ENCODE measurements at places on chromosomes 2 and 18. TPM values are rescaled to one million over a fixed set of nuclear protein-coding genes. Genes with fewer than 3 reads are reported as not detected.

CYBRD1 gene
- total RNA-seq = 2.5 TPM

SIX3 gene
- total RNA-seq = 0.21 TPM

ARHGAP15 gene
- total RNA-seq = 0.41 TPM

CCNT2 gene
- total RNA-seq = 29.6 TPM

KCNIP3 gene
- total RNA-seq = 17.5 TPM

NYAP2 gene
- total RNA-seq = not detected

SLC8A1 gene
- 0.59 TPM for total RNA-seq

IL36RN gene
- not detected for total RNA-seq

PECR gene
- 16.5 TPM for total RNA-seq

CLK1 gene
- total RNA-seq = 46.6 TPM

UGT1A1 gene
- total RNA-seq = not detected

- DNase-seq = no peak
Observed at GRCh38 chr2:3491716-3492474, 27.4 kb downstream of the ADI1 start.

DNA sequence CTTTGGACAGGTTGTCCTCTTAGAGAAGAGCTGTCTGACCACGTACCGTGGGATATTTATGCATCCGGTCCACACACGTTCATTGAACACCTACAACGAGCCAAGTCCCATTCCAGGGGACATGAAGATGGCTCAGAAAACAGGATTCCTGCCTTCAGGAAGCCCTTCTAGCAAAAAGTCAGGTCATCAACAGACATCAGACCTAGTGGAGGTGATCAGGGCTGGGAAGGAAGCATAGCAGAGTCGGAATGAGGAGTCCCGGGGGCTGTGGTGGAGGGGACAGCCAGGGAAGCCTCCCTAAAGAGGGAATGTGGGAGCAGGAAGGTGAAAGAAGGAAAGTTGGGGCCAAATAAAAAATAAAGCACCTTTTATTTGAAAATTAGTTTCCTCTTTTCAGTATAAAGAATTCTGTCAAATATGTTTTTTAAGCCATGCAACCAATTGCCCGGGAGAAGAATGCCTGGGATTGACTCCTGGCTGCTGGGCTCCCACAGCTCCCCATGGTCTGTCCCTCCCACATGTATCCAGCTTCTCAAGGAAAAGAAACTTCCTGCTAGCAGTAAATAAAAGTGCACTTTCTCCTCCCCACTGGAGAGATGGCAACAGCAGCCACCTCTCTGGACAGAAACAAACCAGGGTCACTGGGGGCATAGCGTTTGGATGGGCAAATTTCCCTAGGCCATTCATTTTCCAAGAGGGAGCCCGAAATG is 144.8 kb downstream of the SMAD7 start:
- DNase-seq = no peak

DNA sequence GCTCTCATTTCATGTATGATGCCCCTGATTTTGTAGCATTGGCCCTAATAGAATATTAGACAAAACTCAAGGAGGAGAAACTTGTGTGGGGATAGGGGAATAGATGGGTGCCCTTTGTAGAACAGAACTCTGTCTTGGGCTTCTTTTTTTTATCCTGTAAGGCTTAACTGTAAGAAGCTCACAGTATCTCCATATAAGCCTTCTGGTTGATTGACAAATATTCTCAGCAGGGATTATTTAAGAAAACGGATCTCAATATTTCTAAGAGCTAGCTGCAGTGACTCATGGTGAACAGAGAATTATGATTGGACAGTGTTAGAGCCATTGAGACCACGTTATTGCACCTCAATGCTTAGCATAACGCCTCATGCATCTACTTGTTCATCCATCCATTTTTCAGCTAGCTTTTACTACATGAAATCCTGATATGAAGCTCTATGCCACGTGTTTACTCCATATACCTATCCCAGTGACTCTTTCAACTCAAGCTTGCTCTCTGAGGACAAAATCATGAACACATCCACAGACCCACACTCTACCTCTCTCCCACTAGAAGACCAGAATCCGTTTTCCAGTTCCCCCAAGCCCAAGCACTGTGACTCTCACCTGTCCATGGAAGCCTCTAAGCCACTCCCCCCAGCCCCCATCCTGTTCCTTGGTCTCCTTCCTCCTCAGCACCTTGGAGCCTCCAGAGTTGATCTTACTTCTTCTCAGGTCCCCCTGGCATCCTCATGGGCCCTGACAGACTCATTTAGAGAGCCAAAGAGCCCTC is 99.2 kb downstream of the BCL2L11 start:
- no peak for DNase-seq

DNA sequence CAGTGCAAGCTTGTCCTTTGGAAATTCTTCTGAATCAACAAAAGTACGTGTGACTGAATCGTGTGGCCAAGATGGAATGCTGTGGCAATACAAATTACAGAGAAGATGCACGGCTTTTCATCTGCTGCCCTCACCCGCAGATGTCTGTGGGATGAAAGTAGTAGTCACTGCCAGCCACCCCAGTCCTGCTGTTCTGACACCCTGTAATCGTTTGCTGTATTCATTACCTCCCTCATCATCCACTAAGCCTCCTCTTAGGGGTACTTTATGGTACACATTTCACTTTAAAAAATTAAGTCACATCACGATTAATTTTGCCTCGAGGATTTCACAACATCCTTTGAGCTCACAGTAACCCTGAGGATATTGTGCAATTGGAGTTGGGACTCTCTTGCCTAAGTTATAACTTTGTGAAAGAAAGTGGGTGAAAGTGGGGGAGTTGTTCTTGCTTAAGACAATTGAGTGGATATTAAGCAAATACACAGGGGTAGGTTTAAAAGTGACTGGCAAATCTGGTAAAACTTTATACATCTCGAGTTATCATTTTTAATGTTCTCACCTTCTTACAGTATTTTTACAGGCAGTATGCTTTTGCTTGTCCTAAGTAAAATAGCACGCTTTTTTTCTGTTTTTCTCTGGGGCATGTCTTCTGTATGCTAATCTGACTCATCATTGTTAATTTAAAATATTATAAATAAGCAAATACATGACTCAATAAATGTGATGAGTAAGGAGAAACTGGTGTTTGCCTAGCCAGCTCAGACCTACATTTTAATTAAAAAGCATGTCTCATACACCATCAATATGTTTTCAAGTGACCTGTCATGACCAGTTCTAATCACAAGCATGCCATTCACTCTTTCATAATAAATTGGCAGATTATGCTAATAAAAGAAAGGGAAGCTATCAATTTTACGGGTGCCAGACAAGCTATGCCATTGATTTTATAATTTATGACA is 680.9 kb downstream of the IRS1 start:
- peak; percentile 82 for DNase-seq

GRCh38 chr18:286515-287310 is 18.9 kb upstream of the THOC1 start:
- no peak for DNase-seq

DNA sequence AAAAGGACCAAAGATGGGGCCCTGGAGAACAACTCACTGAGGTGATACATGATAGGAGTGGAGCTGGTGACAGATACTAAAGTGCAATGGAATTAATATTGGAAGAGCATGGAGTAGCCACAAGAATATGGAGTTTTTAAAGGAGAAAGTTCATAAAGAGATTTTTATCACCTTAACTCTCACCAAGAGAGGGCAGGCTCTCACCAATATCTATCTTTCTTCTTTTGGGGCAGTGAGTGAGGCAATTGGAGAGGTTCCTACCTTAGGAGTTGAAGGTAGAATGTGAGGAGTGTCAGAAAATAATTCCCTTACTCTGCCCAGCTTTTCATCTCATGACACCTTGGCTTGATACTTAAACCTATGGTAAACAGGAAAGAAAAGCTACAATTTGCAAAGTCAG is 233.7 kb upstream of the CWC22 start:
- peak; percentile 4 for DNase-seq

DNA sequence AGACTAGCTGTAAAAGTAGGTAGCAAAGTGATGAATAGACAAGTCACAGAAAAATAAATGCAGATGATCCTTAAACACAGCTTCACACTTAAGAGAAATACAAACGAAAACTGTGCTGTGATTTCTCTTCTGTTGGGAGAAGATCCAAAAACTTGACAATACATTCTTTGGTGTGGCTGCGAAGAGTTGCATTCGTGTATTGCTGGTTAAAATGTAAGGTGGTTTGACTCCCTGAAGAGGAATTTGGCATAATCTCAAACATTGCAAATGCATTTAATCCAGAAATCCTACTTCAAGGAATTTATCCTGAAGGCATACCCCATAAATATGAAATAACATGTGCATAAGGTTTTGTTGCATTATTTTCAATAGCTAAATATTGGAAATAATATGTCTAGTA is 7.1 kb downstream of the CCNYL1 start:
- DNase-seq = no peak

- no peak for DNase-seq
Observed at GRCh38 chr2:171206422-171207115, 45.9 kb upstream of the TLK1 start.

DNA sequence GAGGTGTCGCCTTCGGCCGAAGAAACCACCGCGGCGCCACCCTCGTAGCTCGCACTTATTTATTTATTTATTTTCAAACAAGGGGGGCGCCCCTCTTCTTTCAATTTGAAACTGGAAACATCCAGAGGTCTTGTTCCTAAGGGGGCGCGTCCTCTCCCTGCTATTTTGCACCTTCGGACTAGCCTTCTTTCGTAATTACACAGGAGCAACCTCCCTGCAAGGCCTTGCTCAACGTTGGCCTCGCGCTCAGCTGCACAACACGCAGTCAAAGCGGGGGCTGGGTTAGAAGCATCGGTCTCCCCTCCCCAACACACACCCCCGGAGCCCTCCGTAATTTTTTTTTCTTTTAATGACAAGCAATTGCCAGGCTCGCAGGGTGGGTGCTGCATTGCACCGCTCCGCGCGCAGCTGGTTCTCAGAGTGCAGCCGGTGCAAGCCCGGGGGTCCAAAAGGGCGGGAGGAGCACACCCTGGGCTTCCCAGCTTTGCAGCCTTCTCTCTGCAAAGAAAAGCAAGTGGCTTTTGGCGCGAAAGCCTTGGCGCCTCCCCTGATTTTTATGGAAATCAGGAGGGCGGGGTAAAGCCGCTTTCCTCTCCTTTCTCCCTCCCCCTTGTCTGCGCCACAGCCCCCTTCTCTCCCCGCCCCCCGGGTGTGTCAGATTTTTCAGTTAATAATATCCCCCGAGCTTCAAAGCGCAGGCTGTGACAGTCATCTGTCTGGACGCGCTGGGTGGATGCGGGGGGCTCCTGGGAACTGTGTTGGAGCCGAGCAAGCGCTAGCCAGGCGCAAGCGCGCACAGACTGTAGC is at the start of gene MYCN:
MYCN (plus strand) TSS at position 697 of the 807 bp plus-strand sequence. CDS start 1,515 bp downstream, outside the sequence.
- no peak for DNase-seq

- DNase-seq = no peak
Observed at GRCh38 chr2:149741646-149742045, 154.1 kb upstream of the MMADHC start.

DNA sequence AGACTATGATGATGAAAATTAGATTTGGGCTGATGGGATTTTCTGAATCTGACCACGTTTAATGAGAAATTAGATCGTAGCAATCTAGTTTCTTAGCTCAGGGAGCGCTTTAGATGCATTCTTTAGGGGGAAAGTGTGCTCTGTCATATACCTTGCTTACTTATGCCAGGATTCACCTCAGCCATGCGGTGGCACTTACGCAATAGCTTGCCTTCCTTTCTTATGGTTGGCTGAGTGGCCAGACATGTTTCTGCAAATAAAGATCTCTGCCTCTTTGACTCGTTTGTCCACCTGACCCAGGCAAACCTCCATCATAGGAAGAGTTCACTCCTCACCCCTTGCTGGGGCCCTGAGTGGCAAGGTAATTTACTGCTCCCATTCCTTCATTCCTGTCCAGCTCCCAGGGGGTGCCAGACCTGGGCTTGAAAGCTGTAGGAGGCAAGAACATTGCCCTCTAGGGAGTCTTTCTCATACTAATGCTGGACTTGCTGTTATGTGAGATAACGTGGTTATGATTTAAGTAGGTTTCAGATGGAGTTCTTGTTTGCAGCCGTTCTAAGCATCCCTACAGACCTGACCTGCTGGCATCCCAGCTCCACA is 57.1 kb downstream of the FBLN7 start:
- no peak for DNase-seq

DNA sequence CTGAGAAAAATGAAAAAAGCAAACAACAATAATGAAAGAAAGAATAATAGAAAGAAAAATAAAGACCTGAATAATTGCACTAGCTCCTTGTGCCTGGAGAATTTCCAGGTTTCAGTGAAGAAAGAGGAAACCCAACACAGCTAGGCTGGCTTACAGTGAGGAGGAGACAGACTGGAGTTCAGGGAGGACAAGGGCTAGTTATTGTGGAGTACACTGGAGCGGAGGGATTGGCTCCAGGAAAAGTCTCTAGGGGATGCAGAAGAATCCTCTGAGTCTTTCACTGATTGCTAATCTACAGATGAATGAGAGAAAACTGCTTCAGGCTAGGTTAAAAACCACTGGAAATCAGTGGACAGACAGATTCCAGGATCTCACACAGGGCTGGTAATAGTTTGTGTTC is 163.6 kb upstream of the RBMS1 start:
- DNase-seq = no peak

DNA sequence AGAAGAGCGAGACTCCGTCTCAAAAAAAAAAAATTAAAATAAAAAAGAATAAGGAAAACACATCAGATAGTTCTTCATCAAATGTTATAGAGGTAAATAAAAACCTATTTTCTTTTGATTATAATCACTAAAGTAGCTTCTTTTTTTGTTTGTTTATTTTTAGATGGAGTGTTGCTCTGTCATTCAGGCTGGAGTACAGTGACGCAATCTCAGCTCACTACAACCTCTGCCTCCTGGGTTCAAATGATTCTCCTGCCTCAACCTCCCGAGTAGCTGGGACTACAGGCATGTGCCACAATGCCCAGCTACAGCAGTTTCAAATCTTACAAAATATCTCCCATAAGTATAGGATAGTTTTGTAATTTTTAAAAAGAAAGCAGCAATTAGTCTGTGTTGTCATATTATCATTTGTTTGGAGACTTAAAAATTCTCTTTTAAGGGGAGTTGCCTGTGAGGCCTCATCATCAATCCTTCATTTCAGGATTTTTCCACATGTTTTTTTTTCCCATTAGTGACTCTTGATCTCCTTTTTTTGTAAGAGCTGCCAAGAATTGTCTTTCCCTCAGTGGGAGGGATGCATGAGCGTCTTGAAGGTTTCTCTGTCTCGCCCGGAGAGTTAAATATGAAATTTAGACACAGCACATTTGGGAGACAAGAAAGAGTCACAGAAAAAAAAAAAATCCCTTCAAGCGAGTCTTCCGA is 275.9 kb downstream of the CDCA7 start:
- no peak for DNase-seq

- DNase-seq = no peak
Observed at GRCh38 chr2:36912695-36913094, 53.6 kb downstream of the STRN start.

Data from Panc1 (cell line).